ENCODE measurements at places on chromosomes 6 and 20.
A peak's percentile ranks its signal among the peaks of the same experiment; 100 is the strongest.

GRCh38 chr20:1368448-1369199 is 24.2 kb downstream of the FKBP1A start:
- DNase-seq = peak; percentile 73

DNA sequence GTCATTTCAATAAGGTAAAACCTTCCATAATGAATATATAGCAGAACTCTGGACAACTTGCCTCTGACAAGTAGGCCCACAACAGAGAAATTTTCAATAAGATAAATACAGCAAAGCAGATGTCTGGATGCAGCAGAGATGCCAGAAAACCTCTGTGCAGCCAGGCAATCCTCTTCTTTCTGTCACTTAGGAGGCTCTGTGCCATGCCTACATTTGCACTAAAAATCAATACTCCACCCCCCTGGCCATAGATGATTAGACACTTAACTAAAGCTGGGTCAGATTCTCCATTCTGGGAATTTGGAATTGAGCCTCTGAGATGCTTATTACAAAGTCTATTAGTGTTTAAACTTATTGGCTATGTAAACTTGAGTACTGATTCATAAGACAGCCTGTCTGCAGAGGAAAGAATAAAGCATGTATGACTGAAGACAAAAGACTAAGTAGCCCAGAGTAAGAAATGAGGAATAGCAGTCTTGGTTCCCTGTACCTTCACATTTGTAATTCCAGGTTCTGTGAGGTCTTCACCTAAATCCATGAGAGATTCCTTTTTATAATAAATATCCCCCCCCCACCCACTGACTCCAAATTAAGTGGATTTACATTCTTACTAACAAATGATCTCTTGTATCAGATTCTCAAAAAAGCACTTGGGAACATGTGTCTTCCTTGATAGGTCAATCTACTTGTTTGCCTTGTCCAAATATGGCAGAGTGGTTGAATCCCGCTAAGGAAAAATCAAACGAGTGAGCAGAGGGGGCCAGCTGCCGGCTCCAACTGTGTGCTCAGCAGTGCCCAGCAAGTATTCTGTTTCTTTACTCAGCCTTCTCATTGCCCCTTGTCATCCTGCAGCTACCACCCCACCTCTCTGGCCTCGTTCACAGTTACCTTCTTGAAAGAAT is 20.4 kb downstream of the MAN1A1 start:
- no peak for DNase-seq

- no peak for DNase-seq
Observed at GRCh38 chr6:122363769-122364483, 35.5 kb upstream of the HSF2 start.

DNA sequence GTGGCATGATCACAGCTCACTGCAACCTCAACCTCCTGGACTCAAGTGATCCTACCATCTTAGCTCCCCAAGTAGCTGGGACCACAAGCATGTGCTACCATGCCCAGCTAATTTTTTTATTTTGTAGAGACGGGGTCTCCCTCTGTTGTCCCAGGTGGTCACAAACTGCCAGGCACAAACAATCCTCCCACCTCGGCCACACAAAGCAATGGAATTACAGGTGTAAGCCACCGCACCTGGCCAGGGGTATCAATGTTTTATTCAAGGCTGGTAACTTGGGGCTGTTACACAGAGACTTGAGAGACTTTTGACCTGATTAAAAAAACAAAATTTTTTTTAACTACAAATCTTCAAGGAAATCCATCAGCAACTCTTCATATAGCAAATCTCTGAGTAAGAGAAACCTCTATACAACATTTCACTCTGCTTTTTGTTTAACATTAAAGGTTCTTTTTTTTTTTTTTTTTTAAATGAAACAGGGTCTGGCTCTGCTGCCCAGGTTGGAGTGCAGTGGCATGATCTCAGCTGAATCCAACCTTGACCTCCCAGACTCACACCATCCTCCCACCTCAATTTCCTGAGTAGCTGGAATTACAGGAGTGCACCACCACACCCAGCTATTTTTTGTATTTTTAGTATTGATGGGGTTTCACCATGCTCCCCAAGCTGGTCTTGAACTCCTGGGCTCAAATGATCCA is 5.9 kb downstream of the EIF2S2 start:
- no peak for DNase-seq

GRCh38 chr6:168155193-168155592 is 76.2 kb upstream of the FRMD1 start:
- peak; percentile 50 for DNase-seq

- peak; percentile 21 for DNase-seq
Observed at GRCh38 chr20:59598625-59599310, 5.6 kb upstream of the PHACTR3 start.

- no peak for DNase-seq
Observed at GRCh38 chr6:3402310-3403237, 54.3 kb downstream of the SLC22A23 start.

DNA sequence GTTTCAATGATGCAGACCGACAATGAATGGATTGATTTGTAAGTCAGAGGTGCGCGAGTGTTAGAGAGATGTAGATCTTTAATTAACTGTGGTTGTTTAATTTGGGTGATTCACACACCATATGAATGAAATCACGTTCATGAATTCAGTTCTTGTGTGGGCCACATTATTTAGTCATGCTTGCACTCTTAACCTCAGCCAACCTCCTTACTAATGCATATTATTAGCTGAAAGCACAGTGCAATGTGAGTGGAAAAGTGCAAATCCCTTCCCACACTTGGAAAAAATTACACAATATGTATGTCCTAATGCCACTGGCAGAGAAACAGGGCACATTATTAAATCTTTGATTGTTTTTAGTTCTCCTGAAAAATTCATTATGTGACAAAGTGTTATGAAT is 512.5 kb downstream of the BCKDHB start:
- DNase-seq = peak; percentile 46

DNA sequence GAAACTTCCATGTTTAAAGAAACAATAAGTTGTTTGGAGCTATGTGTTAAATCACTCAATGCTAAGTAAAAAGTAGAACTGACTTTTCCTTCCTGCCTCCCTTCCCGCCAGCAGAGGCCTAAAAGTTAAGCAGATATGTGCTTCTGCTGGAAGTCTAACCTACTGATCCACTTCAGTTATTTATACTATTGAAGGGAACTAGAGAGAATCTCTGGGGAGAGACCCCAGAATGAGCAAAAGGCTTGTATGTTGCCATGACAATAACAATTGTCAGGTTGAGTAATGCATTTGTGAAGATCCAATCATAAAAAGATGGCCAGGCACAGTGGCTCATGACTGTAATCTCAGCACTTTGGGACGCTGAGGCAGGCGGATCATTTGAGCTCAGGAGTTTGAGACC is 24.7 kb downstream of the MGME1 start:
- no peak for DNase-seq

DNA sequence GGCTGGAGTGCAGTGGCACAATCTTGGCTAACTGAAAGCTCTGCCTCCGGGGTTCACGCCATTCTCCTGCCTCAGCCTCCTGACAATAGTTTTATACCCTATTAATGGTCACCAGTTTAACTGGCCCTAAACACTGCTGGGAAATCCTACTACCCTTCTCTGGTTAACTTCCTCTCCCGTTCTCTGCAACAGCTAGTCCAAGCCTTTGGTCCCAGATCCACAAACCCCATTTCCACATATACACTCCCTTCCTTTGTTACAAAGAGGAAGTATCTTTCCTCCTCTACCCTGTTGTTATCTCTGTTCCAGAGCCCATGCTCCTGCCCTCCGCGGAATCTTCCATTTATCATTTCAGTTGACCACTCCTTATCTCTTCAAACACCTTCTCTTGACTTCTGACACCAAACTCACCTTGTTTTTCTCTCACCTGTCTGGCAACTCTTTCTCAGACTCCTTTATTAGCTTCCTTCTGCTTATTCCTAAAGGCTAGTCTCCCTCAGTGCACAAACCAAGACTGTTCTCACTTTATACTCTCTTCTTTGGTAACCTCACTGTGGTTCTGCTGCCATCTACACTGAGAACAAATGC is 25.0 kb upstream of the TBC1D22B start:
- no peak for DNase-seq

GRCh38 chr20:21956591-21956990 is 251.1 kb downstream of the PAX1 start:
- DNase-seq = no peak

- DNase-seq = no peak
Observed at GRCh38 chr20:9916761-9917160, 77.9 kb upstream of the PAK5 start.

GRCh38 chr20:3820901-3821727 is 767 bp downstream of the AP5S1 start:
- DNase-seq = no peak

- no peak for DNase-seq
Observed at GRCh38 chr20:52864916-52865605, 107.1 kb upstream of the TSHZ2 start.

GRCh38 chr20:2302384-2303060 is 6.7 kb downstream of the TGM3 start:
- no peak for DNase-seq

DNA sequence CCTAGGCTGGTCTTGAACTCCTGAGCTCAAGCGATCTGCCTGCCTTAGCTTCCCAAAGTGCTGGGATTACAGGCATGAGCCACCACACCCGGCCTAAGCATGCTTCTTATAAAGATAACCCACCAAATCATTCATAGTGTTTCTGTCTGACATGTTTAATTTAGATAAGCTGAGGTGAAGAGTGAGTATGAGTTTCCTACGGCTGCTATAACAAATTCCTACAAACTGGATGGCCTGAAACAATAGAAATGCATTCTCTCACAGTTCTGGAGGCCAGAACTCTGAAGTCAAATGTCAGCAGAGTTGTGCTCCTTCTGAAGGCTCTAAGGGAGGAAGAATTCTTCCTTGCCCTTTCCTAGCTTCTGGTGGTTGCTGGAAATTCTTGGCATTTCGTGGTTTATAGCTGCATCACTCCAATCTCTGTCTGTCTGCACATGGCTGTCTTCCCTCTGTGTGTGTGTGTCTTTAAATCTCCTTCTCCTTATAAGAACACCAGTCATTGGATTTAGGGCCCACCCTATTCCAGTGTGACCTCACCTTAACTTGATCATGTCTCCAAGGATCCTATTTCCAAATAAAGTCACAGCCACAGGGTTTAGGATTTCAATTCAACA is 29.9 kb downstream of the MAPK13 start:
- DNase-seq = peak; percentile 43

DNA sequence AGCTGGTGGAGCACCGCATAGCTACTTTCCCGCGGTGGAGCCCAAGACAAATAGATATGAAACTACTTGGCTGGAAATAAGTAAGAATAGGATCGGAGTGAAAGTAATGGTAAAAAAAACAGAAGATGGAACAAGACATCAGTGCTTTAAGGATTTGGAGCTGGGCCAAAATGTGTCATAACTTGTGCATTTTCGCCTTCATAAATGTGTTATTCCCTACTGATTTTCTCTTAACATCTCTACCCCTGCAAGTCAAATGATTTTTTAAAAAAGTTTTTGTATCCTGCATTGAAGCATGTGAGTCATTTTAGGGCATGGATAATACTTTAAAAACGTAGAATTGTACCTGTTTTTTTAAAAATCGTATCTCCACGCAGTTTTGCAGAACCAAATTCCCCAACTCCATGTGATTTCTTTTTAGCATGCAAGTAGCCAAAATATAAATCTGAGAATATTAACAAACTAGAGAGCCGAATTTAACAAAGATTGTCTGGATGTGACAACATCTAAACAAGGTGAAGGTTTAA is 882 bp upstream of the FAM184A start:
- peak; percentile 54 for DNase-seq

DNA sequence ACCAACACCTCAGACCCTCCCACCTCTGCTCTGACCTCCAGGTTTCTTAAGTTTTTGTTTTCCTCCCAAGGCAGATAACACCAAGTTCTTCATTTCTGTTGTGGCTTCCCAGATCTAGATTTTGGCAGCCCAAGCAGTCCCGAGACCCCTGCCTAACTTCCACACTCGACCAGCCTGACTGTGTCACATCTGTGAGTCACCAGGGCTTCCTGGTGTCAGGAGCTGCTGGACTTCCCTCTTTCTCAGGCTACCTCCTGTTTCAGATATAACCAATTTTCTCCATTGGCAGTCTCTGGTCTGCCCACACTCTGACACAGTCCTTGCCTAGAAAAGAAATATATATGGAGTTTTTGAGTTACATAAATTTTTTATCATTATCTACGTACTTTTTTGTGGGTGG is 46.1 kb upstream of the CCN6 start:
- DNase-seq = peak; percentile 30

DNA sequence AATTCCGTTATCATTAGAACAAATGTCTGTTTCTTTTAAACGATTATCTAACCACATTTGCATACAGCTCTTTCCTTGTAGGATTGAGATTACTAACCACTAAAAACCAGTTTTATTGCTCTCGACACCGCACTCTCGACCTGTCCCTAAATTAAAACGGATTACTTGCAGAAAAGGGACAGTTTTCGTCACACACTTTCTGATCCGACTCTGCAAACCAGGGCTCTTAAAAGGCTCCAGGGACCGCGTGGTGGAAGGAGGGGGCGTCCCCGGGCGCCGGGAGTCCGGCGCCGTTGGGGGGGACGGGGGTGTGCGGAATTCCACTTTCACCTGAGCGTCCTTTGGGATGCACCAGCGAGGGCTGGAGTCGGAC is 731 bp downstream of the MAK start:
- no peak for DNase-seq

DNA sequence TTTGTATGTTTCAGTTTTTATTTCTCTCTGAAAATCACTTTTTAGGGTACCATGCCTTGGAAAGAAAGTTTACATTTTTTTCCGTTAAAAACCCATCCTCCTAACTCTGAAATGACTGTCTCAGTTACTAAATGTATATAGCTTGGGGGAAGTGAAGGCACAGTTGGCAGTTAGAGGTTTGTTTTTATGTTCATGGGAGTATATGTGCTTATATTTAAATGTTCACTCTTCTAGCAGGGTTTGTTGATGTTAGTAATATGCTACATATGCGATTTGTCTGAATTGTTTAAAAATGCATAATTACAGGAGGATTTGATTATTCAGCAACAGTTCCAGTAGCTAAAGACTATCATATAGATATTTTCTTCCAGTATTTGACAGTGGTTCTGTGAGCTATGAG is 31.1 kb downstream of the CDKAL1 start:
- no peak for DNase-seq

DNA sequence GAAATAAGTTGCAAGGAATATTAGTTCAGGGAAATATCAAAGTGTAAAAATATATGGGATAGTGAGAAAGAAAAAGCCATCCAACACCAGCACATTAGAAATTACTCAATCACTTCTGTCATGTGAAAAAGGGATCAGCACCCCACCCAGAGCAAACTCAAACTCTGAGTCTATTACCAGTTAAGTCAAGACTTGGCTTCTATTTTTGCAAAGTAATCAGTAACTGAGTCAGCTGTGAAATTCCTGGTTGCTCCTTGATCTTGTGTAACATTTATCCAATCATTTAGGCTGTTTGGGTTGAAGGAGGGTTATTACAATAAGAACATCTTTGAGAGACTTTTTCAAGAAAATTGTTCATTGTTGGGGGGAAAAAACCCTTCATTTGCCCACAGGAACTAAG is 51.2 kb downstream of the SLC22A23 start:
- DNase-seq = no peak

- peak; percentile 75 for DNase-seq
Observed at GRCh38 chr20:11852811-11853210, 64.9 kb upstream of the BTBD3 start.

DNA sequence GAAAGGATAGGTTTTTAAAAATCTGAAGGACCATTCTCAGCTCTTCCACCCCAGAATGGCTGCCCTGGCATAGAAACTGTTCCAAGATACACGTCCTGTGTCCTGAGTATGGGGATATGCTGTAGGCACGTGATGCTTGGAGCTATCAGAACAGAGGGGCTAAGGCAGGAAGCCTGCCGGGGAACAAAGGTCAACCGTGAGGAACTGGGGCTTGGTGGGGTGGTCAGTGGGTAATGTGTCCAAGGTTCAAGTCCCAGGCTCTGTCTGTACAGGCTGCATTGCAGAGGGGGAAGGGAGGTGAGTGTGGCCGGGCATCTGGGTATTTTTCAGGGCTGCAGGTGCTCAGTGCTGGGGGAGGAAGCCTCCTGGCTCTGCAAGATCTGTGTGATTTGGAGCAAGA is 479.6 kb upstream of the CHD6 start:
- no peak for DNase-seq

All from EL (cell line).